Omental fat pad (tissue), 4 donors: ENCODE measurements at places on chromosomes 11 and 22. TPM values are rescaled to one million over a fixed set of nuclear protein-coding genes. Genes with fewer than 3 reads are reported as not detected.

The MOGAT2 gene
- total RNA-seq: not detected

The GLYATL2 gene
- not detected for total RNA-seq

The SLC15A3 gene
- total RNA-seq: 56.0 TPM

The MIEF1 gene
- 30.7 TPM for total RNA-seq

The TSPAN32 gene
- total RNA-seq: 6.4 TPM

The MB gene
- 0.44 TPM for total RNA-seq

The OR5B21 gene
- not detected for total RNA-seq

The FOLR1 gene
- total RNA-seq: not detected

The NXPE1 gene
- not detected for total RNA-seq

The CALCA gene
- total RNA-seq: not detected

The ASRGL1 gene
- total RNA-seq: 57.9 TPM

The TRPM5 gene
- total RNA-seq: 0.63 TPM

The CSTPP1 gene
- total RNA-seq: 12.2 TPM

- no peak for DNase-seq
Measured at GRCh38 chr11:24391167-24391566, 105.7 kb upstream of the LUZP2 start.

- DNase-seq: no peak
Measured at GRCh38 chr11:122261546-122261945, 145.5 kb upstream of the BLID start.

DNA sequence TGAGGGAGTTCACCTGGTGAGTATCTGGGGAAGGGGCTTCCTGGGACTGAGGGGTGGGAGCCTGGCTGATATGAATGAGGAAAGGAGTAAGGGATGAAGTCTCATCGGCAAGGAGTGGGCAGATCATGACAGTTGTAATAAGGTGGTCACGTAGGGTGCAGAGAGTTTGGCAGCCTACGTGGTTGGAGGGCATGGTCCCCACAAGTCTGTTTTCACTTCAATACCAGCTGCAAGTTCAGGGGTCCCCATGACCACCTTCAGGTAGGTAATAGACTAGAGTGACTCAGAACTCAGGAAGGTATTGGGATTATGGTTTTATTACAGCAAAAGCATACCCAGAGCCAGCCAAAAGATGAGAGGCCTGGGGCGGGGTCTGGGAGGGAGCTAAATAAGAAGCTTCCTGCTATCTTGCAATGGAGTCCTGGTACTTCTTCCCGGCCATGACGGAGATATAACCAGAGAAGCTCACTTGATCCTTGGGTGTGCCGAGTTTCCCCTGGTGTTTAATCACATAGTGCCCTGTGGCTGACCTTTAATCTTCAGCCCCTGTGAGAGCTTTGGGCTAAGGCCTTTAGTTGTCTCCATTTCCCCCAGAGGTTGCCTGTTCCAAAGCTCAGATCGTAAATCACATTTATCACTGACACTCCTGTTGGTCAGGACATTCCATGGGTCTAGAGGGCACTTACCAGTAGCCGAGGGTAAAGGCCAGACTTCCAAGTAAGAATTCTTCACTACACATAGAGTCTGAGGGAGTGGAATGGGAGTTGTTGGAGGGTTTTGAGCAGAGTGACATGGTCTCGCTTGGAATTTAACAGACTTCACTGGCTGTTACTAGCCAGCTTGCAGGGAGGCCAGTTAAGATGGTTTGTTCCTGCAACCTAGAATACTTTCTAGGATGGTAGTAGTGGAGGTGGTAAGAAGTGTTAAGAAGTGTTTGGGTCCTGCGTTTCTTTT is 9.1 kb downstream of the SLC3A2 start:
- no peak for DNase-seq

- DNase-seq: no peak
Measured at GRCh38 chr11:94028436-94028835, 7.3 kb downstream of the HEPHL1 start.

DNA sequence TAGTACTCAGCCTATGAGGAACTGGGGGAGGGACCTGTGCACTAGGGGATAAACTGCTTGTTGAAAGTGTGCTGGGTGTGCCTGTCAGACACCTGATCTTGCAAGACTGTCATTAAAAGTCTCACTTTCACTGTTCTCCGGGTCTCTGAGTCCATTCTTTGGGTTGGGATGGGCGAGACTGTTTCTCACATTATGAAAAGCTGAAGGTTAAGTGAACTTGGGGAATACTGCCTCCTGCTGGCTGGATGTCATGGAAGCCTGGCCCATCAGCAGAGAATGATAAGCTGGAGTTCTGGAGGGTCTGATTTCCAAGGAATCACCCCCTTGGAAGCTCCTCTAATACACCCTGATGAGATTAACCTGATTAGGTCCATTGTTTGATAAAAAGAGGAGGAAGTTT is 9.0 kb upstream of the VPREB1 start:
- DNase-seq: no peak

GRCh38 chr11:75040167-75040770 is 51.5 kb downstream of the NEU3 start:
- no peak for DNase-seq

DNA sequence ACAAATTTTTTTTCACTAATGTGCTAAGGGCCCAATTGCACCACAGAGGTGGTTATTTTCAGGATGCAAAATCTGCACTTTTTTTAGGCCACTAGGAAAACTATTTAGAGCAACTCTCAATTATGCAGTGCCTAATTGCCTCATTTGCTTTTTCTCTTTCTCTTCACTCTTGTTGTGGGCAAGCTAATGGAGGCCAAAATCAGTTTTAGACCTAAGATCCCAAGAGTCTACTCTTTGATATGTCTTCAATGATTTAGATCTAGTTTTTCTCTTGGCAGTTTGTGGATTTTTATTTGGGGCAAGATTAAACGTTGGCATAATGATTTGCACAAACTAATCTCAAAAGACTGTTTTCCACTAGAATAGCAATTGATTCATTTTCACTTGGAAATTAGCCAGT is 1996.9 kb downstream of the LRRC4C start:
- DNase-seq: no peak

- DNase-seq: no peak
Measured at GRCh38 chr11:78652843-78653239, 78.2 kb upstream of the NARS2 start.

DNA sequence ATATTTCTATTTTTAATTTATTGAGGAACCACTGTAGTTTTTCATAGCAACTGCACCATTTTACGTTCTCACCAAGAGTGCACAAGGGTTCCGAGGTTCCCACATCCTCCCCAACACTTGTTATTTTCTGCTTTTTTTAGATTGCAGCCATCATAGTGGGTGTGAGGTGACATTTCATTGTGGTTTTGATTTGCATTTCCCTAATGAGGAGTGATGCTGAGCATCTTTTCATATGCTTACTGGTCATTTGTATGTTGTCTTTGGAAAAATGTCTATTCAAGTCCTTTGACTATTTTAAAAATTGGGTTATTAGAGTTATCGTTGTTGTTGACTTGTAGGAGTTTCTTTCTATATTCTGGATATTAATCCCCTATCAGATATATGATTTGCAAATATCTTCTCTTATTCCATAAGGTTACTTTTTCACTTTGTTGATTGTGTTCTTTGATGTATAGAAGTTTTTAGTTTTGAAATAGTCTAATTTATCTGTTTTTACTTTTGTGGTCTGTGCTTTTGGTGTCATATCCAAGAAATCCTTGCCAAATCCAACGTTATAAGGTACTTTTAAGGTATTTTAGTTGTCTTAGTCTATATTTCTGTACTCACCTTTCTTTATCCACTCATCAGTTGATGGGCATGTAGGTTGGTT is 9.0 kb downstream of the NEAT1 start:
- DNase-seq: no peak

DNA sequence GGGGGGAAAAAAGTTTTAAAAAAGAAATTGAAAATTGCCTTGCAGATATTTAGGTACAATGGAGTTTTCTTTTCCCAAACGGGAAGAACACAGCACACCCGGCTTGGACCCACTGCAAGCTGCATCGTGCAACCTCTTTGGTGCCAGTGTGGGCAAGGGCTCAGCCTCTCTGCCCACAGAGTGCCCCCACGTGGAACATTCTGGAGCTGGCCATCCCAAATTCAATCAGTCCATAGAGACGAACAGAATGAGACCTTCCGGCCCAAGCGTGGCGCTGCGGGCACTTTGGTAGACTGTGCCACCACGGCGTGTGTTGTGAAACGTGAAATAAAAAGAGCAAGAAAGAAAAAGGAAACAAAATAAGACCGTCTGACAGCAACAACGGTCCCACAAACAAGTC is 964.9 kb downstream of the NTM start:
- DNase-seq: no peak

- no peak for DNase-seq
Measured at GRCh38 chr11:115580927-115581680, 76.9 kb upstream of the CADM1 start.

- DNase-seq: no peak
Measured at GRCh38 chr11:17803754-17804334, 69.3 kb downstream of the KCNC1 start.

- no peak for DNase-seq
Measured at GRCh38 chr22:49088801-49089791, 738.6 kb downstream of the BRD1 start.

- DNase-seq: no peak
Measured at GRCh38 chr11:22787551-22788162, 41.9 kb downstream of the SVIP start.

DNA sequence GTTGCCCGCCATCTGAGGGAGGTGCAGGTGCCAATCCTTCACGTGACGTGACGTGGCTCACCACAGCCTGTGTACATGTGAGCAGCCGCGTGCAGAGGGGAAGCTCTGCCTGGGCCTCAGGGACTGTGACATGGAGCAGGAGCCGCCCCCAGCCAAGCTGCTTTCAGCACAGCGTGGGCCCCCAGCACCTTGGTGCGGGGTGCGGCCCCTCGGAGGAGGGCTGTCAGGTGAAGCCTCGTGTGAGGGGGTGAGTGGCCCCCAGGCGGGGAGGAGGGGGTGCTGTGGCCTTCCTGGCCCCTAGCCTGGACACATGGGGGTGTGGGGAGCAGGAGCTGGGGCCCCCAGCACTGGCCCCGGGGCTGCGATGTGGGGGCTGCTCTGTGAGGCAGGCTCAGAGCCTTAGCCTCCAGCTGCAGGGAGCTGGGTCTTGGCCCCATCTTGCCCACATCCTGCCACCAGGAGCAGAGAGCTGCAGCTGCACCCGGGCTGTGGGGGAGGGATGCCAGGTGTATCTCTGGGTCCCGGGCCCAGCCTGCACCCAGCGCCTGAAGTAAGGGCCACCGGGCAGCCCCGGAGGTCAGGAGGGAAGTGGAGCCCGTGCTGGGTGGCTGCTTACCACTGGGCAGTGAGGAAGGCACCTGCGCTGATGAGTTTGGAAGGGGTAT is at the start of gene ADORA2A:
Gene ADORA2A (plus strand): TSS at position 100 of the 665 bp plus-strand sequence. CDS start 5,806 bp downstream, outside the sequence.
- no peak for DNase-seq

GRCh38 chr22:45914309-45914708 is 62.7 kb downstream of the WNT7B start:
- DNase-seq: no peak

- no peak for DNase-seq
Measured at GRCh38 chr11:127458561-127458960, 458.0 kb upstream of the KIRREL3 start.

DNA sequence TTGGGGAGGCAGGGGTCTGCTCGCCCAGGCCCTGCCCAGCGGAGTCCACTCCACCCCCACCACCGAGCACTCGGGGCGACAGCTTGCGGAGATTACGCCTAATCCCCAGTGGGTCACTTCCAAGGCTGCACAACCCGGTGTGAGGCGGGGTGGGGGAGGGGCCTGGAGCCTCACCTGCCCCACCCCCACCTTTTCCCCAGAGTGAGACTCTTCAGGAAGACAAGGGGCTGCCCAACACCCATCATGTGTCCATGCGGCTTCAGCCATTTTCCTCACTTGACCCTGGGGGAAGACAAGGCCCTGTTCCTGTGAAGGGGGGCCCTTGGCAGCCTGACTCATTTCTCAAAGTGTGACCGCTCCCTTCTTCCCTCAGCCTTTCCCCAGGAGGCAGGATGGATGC is 12.5 kb downstream of the SYNGR1 start:
- no peak for DNase-seq

- peak; percentile 61 for DNase-seq
Measured at GRCh38 chr11:19712281-19713195, at the start of gene NAV2. NAV2 (plus strand) TSS chr11:19712837; CDS start chr11:19713696, 859 bp downstream.

- no peak for DNase-seq
Measured at GRCh38 chr11:31810779-31811647, at the start of gene PAX6. PAX6 (minus strand) TSS chr11:31811322; CDS start chr11:31806411, 4,911 bp downstream.

GRCh38 chr11:31424652-31425051 is 55.0 kb downstream of the DNAJC24 start:
- no peak for DNase-seq
